Stimulated activated CD4-positive, alpha-beta T cell treated with anti-CD3 and anti-CD28 coated beads, Interleukin-12 subunit alpha, Interleukin-12 subunit beta, amount 100 ng/mL, for 4 hours (primary cell): ENCODE measurements at places on chromosomes 16 and 17.
A peak's percentile ranks its signal among the peaks of the same experiment; 100 is the strongest.

DNA sequence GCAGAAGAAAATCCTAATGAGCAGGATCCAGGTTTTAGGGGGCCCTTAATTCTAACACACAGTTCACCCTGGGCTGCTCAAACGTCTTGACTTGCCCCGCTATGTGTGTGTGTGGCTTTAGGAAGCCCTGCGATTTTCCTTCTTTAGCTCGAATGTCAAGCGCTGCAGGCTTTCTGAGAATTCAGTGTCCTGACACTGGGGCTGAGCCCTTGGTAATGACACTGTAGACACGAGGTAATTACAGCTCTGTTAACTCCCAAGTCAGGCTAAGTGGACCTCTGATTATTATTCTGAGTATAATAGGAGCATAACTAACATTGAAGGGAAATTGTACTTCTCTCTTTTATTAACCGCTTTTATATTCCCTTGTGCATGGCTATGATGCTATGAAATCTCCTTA lies 202.1 kb downstream of the RBFOX1 start:
- no peak for DNase-seq

DNA sequence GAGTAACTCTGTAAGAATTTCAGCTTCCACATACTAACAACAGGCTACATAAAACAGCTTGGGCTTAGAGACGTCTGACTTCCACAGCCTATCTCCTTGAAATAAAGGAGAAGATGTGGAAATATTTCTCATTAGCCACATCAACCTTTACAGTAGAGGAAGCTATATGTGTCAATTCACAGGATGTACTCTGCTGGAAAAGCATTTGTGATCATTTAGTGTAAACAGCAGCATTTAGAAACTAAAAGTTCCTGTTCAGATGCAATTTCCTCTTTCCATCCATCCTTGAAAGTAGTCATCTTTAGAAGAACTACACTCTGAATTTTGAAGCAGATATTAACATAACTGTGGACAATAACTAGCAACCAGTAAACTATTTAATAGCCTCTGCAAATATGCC lies 46.2 kb downstream of the XPO6 start:
- no peak for DNase-seq

- peak; percentile 73 for DNase-seq
These were observed 10.6 kb downstream of the MYH3 start for GRCh38 chr17:10646392-10646990.

- no peak for DNase-seq
These were observed 61.4 kb downstream of the TMEM100 start for GRCh38 chr17:55661256-55661758.

DNA sequence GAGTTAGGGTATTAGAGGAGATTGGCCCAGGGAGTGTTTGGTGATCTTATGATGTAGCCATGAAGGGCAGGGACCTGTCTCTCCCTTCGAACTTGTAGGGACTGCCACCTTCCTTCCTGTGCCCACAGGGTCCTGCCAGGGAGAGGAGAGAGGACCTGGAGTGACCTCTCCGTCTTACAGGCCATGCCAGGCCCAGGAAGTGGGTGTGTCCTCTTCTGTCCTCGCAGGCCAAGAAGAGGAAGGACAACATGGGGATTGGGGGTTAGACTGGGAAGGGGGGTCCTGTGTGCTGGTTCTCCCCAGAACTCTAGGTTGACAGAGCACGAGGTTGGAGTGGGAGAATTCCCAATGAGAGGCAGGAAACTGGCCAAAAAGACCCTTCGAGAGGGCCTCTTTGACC lies 43.4 kb upstream of the TAC4 start:
- DNase-seq = no peak

- no peak for DNase-seq
These were observed 11.3 kb upstream of the ITGAE start for GRCh38 chr17:3812284-3812683.

- no peak for DNase-seq
These were observed 4.0 kb downstream of the SRCIN1 start for GRCh38 chr17:38601539-38602351.

GRCh38 chr17:71099003-71099714 lies 929.8 kb downstream of the KCNJ2 start:
- no peak for DNase-seq

GRCh38 chr16:68902969-68903345 lies 59.6 kb downstream of the TANGO6 start:
- DNase-seq = no peak

- DNase-seq = no peak
These were observed 90.6 kb upstream of the CIBAR2 start for GRCh38 chr16:85202631-85203461.

DNA sequence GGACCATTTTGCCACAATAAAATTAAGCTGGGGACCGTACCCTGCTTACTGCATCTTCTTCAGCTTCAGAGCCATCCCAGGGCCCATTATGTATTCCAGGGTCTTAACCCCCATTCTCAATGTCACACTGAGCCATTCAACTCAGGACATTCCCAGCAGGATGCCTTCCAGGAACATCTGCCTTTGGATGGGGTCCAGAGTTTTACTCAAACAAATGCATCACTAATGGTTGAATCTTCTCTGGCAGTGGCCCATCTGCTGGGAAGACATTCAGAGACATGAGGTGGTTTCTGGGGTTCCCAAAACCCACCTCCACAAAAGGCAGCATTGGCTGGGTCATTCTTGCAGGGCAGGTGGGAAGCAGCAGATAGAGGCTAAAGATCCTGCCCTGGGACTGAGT lies 3.4 kb upstream of the SEC14L5 start:
- no peak for DNase-seq

GRCh38 chr16:54986409-54986808 lies 55.7 kb downstream of the IRX5 start:
- DNase-seq = no peak

DNA sequence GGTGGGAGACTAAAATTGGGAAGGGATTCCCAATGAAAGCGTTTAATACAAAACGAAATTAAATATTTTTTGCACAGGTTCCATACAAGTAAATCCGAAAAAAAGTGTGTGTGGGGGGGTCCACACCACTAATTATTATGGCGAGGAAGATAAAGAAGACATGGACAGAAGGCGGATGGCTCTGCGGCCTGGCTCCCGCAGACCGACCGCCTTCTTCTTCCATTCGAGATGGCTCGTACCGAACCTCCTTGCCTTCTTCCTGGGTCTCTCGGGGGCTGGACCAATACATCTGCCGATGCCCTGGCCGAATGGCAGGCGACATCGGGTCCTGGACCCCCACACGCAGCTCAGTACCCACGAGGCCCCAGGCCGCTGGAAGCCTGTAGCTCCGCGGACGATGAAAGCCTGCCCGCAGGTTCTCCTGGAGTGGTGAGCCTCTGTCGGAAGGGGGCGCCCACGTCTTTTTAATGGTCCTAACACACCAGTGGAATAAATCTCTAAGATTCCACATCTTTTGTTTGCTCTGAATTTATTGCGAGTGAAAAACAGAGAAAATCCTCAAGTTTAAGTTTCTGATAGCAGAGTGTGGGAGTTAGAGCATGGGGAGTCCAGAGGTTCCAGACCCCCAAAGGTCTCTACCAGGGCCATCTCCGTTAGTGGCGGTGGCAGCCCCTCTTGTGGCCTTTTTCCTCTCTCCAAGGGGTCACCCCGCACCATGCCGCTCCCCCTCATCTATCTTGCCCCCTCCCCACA lies 1.4 kb downstream of the PRAC2 start:
- DNase-seq = peak; percentile 77

- DNase-seq = no peak
These were observed 38.8 kb upstream of the ENPP7 start for GRCh38 chr17:79691931-79692330.

GRCh38 chr17:65978871-65979270 lies 213.1 kb downstream of the CEP112 start:
- no peak for DNase-seq

GRCh38 chr17:36736201-36737156 lies 135.1 kb downstream of the MRM1 start:
- no peak for DNase-seq

- no peak for DNase-seq
These were observed 30.7 kb upstream of the CCNF start for GRCh38 chr16:2398520-2398919.

DNA sequence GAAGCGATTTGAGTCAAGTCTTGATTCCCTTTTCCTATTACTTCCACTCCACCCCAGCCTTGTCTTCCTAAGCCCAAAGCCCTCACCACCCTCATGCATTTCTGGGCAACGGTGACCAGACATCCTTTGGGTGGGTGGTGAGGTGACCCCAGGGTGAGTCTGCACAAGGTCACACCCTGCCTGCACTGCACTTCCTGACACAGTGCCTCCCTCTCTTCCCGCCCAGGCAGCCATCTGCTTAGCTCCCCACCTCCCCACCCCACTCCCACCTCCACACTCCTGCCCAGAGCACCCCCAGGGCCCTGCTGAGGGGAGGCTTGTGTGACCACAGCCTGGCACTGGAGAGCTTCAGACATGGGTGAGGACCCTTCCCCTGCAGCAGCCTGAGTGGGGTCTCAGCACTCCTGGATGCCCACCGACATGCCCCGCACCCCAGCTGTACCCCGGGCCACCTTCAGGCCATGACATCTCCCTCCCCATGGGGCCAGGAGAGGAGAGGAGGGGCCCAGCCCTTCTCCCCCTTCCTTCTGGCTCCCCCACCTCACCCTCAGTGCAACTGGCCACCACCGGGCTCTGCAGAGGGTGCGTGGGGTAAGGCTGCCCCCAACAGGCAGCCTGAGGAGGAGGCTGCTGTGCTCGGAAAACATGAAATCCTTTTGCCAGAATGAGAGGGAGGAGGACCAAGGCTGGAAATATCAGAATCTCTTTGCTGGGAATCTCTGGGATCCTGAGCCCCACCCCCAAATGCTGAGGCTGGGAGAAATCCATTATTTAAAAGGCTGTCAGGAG lies 68.6 kb downstream of the CCT6B start:
- DNase-seq = no peak

DNA sequence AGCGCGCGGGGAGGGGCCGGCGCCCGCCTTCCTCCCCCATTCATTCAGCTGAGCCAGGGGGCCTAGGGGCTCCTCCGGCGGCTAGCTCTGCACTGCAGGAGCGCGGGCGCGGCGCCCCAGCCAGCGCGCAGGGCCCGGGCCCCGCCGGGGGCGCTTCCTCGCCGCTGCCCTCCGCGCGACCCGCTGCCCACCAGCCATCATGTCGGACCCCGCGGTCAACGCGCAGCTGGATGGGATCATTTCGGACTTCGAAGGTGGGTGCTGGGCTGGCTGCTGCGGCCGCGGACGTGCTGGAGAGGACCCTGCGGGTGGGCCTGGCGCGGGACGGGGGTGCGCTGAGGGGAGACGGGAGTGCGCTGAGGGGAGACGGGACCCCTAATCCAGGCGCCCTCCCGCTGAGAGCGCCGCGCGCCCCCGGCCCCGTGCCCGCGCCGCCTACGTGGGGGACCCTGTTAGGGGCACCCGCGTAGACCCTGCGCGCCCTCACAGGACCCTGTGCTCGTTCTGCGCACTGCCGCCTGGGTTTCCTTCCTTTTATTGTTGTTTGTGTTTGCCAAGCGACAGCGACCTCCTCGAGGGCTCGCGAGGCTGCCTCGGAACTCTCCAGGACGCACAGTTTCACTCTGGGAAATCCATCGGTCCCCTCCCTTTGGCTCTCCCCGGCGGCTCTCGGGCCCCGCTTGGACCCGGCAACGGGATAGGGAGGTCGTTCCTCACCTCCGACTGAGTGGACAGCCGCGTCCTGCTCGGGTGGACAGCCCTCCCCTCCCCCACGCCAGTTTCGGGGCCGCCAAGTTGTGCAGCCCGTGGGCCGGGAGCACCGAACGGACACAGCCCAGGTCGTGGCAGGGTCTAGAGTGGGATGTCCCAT lies 232.8 kb downstream of the SEC14L1 start:
- no peak for DNase-seq

- no peak for DNase-seq
These were observed 20.0 kb downstream of the CIBAR2 start for GRCh38 chr16:85092309-85092708.

DNA sequence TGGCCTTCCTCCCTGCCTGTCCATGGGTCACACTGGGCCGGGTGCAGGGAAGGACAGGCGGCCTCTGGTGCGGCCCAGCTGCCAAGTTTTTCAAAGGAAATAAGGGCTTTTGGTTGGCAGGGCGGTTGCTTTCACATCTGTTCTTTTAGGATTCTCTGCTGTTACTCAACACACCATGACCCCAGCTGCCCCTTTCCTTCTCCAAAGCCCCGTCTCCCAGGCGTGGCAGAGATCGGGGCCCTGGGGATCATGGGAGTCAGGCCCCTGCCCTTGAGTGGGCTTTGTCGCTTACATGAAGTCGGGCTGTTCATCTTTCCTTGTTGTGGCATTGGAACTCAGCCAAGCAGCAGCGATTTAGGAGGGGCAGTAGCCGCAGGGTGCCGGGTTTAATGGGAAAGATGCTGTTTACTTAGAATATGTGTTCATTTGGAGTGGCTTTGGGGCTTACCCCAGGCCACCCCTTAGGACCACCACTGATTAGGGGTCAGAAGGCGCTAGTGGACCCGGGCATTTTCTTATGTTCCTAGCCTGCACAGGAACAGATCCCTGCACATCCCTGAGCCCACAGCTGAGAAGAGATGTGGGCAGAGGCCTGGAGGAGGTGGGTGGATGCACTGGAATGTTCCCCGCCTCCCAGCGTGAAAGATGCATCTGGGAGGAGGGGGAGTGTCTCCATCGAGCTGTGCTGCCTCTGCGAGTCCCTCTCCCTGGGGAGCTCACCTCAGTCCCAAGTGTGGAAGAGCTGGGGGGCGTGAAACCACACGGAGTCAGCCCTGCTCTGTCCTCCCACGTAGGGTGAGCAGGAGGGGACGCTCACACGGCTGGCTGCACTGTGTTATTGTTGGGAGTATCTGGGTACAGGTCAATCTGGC lies 6.8 kb upstream of the ADCY7 start:
- DNase-seq = no peak
